Activated CD4-positive, alpha-beta memory T cell treated with anti-CD3 and anti-CD28 coated beads, Interleukin-2, amount 10 ng/mL, durations not matched to agents 7 days and 5 days (primary cell): ENCODE measurements at places on chromosomes 7 and 10. TPM values are rescaled to one million over a fixed set of nuclear protein-coding genes. Genes with fewer than 3 reads are reported as not detected.
A peak's percentile ranks its signal among the peaks of the same experiment; 100 is the strongest.

- H3K4me3 ChIP-seq, result no peak overlapping the region
- H3K27me3 ChIP-seq, result no peaks in the 10 kb centered on the region
- H3K36me3 ChIP-seq, result peaks cover 74% of the 10 kb centered on the region
- no peak overlapping the region for H3K27ac ChIP-seq
- DNase-seq, result no peak
Measured at GRCh38 chr7:141752634-141753033, 11.3 kb upstream of the TAS2R3 start.

- H3K4me3 ChIP-seq, result no peak overlapping the region
- no peak for DNase-seq
- H3K4me1 ChIP-seq, result no peaks in the 10 kb centered on the region
- peaks cover 7% of the 10 kb centered on the region for H3K27me3 ChIP-seq
- H3K36me3 ChIP-seq, result no peaks in the 10 kb centered on the region
Measured at GRCh38 chr7:17593819-17594419, 295.5 kb downstream of the AHR start.

GRCh38 chr10:64571056-64571455 is 1049.9 kb downstream of the REEP3 start:
- H3K27ac ChIP-seq, result no peak overlapping the region
- H3K4me3 ChIP-seq, result no peak overlapping the region
- DNase-seq, result no peak
- no peaks in the 10 kb centered on the region for H3K36me3 ChIP-seq
- H3K4me1 ChIP-seq, result no peaks in the 10 kb centered on the region

- H3K4me3 ChIP-seq, result no peak overlapping the region
- no peaks in the 10 kb centered on the region for H3K27me3 ChIP-seq
- H3K27ac ChIP-seq, result no peak overlapping the region
- peak; percentile 43 for DNase-seq
- H3K36me3 ChIP-seq, result peaks cover 4% of the 10 kb centered on the region
Measured at GRCh38 chr10:86899670-86900276, 57.6 kb downstream of the MMRN2 start.

GRCh38 chr7:32206987-32207386 is 136.8 kb upstream of the PDE1C start:
- no peaks in the 10 kb centered on the region for H3K36me3 ChIP-seq
- no peak overlapping the region for H3K4me3 ChIP-seq
- H3K27me3 ChIP-seq, result no peaks in the 10 kb centered on the region
- H3K27ac ChIP-seq, result no peak overlapping the region
- DNase-seq, result no peak

- DNase-seq, result no peak
- H3K4me3 ChIP-seq, result no peak overlapping the region
- H3K36me3 ChIP-seq, result no peaks in the 10 kb centered on the region
- H3K27ac ChIP-seq, result no peak overlapping the region
- no peaks in the 10 kb centered on the region for H3K27me3 ChIP-seq
- H3K4me1 ChIP-seq, result no peaks in the 10 kb centered on the region
Measured at GRCh38 chr10:47062441-47063200, 151.4 kb downstream of the PTPN20 start.

DNA sequence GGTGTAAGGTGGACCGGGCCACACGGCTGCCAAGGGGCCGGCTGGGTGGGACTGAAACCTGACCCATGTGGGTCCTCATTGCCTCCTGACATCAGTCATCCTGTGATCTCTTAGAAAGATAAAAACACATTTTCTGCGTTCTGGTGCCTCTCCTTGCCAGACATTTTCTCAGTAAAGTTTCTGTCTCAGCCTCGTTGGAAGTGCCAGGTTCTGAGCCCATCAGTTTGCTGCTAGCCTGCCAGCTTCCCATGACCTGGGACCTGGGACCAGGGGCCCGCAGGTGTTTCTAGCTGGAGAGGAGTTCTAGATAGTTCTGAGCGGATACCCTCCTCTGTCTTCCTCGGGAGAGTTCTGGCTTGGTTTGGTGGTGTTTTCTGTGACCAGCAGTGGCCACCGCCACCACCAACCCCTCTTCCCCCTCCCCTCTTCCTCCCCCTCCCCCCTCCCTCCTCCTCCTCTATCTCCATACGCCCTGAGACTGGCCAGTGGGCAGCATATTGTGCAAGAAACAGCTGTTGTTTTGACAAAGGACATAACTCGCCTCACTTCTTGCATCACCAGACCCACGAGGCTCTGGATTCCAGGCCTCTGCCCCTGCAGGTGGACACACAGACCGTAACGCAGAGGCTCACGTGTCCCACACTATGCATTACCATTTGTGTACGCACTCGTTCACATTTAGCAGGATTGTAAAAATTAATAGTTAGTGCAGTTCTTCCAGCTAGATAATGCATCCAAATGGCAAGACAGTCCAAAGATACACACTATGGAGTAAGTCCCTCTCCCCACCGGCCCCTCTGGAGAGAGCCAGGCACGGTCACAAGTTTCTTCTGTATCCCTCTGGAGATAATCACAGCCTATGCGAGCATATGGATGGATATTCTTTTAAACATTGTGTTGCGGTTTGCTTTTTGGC is 94.6 kb downstream of the CUX1 start:
- H3K4me3 ChIP-seq, result no peak overlapping the region
- H3K27ac ChIP-seq, result no peak overlapping the region
- no peaks in the 10 kb centered on the region for H3K36me3 ChIP-seq
- no peaks in the 10 kb centered on the region for H3K27me3 ChIP-seq
- H3K4me1 ChIP-seq, result peaks cover 11% of the 10 kb centered on the region
- no peak for DNase-seq

- DNase-seq, result no peak
- no peak overlapping the region for H3K27ac ChIP-seq
- H3K4me3 ChIP-seq, result no peak overlapping the region
- H3K4me1 ChIP-seq, result no peaks in the 10 kb centered on the region
- no peaks in the 10 kb centered on the region for H3K27me3 ChIP-seq
- no peaks in the 10 kb centered on the region for H3K36me3 ChIP-seq
Measured at GRCh38 chr10:128306966-128307365, 180.7 kb upstream of the MKI67 start.

DNA sequence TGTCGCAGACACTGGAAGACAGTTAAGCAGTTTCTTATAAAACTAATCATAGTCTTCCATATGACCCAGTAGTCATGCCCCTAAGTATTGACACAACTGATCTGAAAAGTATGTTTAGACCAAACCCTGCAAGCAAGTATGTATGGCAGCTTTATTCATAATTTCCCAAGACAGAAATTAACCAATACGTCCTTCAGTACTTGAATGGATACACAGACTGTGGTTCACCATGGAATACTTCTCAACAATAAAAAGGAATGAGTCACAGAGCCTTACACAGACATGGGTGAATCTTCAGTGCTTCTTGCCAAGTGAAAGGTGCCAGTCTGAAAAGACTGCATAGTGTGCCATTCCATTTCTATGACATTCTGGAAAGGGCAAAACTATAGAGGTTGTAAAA is 50.2 kb upstream of the AKR1E2 start:
- H3K27ac ChIP-seq, result no peak overlapping the region
- no peak overlapping the region for H3K4me3 ChIP-seq
- peaks cover 7% of the 10 kb centered on the region for H3K4me1 ChIP-seq
- no peaks in the 10 kb centered on the region for H3K36me3 ChIP-seq
- no peak for DNase-seq

DNA sequence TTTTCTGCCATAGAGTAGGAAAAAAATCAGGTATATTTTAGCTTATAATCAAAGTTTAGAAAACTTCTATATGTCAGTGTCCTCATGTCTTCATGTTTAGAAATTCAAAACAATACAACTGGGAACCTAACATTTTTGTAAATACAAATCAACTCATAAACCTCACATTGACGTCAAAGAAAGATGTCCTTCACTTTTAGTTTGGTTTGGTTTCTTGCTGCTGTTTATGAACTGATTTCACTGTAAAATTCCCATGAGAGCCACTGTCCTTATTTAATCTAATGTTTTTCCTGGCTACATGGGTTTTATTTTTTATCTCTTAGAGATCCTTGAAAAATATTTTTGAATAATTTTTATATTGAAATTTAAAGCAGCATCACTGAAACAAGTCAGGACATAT is 208.4 kb downstream of the DYNC1I1 start:
- no peak overlapping the region for H3K27ac ChIP-seq
- no peak overlapping the region for H3K4me3 ChIP-seq
- H3K4me1 ChIP-seq, result no peaks in the 10 kb centered on the region

- H3K4me1 ChIP-seq, result no peaks in the 10 kb centered on the region
- no peak overlapping the region for H3K4me3 ChIP-seq
- no peak for DNase-seq
- H3K27me3 ChIP-seq, result peaks cover 7% of the 10 kb centered on the region
- no peaks in the 10 kb centered on the region for H3K36me3 ChIP-seq
Measured at GRCh38 chr10:112209684-112210131, 26.1 kb upstream of the GPAM start.

- H3K27me3 ChIP-seq, result peaks cover 2% of the 10 kb centered on the region
- no peaks in the 10 kb centered on the region for H3K36me3 ChIP-seq
- H3K4me3 ChIP-seq, result no peak overlapping the region
- no peak overlapping the region for H3K27ac ChIP-seq
Measured at GRCh38 chr10:58775960-58776567, 263.4 kb downstream of the BICC1 start.

DNA sequence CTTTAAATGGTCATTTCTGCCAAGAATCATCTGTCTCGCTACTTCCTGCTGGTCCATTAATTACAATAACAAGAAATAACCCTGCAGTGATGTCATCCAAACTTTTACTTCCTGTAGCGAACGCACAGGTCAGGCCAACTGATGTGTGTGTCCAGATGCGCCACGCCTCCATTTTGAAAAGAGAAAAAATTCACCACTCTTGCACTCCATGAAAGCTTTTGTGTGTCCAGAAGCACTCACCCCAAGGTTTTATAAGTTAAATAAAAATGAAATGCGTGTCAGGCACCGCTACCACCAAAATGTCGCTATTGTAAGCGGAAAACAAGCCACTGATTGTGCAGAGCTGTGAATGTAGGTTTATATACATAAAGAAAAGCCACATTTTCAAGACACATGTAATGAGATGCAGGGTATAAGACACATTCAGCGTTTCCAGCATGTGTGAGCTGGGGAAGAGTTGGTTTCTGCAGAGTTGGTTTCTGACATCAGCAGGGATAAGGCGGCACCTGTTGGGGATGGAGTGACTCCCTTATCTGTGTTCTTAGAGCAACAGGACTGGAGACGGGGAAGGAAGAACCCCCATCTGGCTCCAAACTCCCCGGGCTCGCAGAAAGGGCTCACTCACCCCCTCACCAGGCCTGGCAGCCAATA is 83.3 kb downstream of the CTBP2 start:
- no peak for DNase-seq
- no peak overlapping the region for H3K27ac ChIP-seq
- peaks cover 20% of the 10 kb centered on the region for H3K27me3 ChIP-seq
- H3K4me3 ChIP-seq, result no peak overlapping the region

Gene MRPL43
- 47.8 TPM for total RNA-seq

Gene FEZF1
- total RNA-seq, result not detected

Gene CYP26C1
- total RNA-seq, result not detected

Gene ZNF394
- 65.3 TPM for total RNA-seq
